KBM-7 (cell line): ENCODE measurements at places on chromosomes 6 and 20.

DNA sequence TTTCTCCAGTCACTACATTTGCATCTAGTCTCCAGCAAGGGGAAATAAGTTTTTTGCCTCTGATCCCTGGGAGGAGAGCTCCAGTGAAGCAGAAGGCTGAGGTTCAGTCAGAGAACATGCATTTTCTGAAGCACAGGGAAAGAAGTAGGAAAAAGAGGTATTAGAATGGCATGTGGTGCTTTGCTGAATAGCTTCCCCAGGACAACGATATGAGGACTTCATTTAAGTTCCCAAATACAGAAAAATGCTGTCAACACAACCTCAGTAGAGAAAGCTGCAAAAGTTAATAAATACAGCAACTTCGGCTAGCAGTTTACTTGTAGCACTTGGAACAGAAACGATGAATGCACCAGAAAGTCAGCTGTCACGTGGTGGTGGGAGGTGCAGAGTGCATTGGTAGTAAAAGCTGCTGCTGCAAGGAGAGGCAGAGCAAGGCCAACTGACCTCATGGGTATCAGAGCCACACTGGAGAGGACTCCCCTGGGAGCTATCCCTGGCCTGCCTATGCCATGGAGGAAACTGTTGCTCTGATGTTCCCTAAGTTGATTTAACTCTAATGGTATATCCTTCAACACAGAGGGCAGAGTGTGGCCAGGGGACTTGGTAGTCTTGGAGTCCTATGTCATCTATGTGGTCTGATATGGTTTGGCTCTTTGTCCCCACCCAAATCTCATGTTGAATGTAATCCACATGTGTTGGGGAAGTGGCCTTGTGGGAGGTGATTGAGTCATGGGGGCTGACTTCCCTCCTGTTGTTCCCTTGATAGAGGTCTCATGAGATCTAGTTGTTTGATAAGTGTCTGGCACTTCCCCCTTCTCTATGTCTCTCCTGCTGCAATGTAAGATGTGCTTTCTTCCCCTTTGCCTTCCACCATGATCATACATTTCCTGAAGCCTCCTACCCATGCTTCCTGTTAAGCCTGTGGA is 85.9 kb downstream of the ADTRP start:
- DNase-seq = peak; percentile 93

GRCh38 chr6:75991941-75992340 is 80.5 kb downstream of the IMPG1 start:
- DNase-seq = no peak

GRCh38 chr6:126701676-126702560 is 362.0 kb downstream of the CENPW start:
- peak; percentile 7 for DNase-seq

- no peak for DNase-seq
Observed at GRCh38 chr20:50126662-50127061, 13.7 kb upstream of the UBE2V1 start.

- no peak for DNase-seq
Observed at GRCh38 chr6:159532155-159532554, 160.9 kb downstream of the SOD2 start.

GRCh38 chr6:6975459-6976111 is 132.2 kb upstream of the RREB1 start:
- DNase-seq = peak; percentile 16

DNA sequence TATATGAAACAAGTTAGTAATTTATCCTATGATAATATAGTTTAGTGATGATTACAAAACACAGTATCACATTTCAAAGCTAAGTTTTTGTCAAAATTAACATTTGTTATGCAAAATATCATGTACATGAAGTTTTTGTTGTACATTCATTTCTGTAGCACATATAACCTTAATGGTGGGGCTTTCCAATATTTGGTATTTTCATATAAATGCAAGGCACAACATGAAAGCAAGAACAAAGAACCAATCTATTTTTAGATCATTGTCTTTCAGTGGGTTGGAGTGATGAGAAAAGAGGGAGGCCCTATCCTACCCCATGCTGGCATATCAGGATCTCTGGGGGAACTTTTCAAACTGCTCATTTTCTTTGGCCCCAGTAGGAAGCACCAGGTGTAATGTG is 53.4 kb downstream of the FAM83B start:
- DNase-seq = no peak

- DNase-seq = no peak
Observed at GRCh38 chr6:113860181-113860955, 3.2 kb downstream of the MARCKS start.

- no peak for DNase-seq
Observed at GRCh38 chr6:168782187-168782751, 341.3 kb downstream of the SMOC2 start.

- DNase-seq = no peak
Observed at GRCh38 chr6:164398647-164399046, 910.8 kb downstream of the C6orf118 start.

DNA sequence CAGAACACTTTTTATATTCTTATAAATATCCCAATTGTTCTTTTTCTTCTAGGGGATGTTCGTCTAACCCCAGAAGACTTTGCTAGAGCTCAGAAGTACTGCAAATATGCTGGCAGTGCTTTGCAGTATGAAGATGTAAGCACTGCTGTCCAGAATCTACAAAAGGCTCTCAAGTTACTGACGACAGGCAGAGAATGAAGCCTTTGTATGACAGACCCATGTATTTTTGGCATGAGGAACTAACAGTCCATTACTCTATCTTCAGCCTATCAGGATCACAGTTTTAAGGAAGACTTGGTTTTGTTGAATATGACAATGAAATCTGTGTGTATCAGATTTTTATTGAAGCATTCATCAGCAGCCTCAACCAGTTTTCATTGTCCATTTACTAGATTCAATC is 71.4 kb downstream of the VTA1 start:
- no peak for DNase-seq

GRCh38 chr6:154890874-154891273 is 104.2 kb upstream of the TIAM2 start:
- no peak for DNase-seq

DNA sequence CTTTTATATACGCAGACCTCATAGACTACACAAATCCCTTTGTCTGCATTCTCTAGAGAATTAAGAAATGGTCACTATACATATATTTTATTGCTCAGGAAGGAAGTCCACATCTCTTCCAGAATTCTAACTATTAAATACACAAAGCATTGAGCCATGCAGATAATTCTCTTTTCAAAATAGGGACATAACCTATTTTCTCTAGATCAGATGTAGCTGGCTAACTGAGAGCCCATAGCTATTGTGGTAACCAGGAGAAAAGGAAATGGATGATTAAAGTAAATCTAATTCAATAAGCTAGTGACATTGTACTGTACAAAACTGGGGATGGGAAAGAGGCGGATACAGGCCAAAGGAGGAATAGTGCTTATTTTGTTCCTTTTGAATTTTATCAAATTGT is 137.2 kb downstream of the BACH2 start:
- no peak for DNase-seq

DNA sequence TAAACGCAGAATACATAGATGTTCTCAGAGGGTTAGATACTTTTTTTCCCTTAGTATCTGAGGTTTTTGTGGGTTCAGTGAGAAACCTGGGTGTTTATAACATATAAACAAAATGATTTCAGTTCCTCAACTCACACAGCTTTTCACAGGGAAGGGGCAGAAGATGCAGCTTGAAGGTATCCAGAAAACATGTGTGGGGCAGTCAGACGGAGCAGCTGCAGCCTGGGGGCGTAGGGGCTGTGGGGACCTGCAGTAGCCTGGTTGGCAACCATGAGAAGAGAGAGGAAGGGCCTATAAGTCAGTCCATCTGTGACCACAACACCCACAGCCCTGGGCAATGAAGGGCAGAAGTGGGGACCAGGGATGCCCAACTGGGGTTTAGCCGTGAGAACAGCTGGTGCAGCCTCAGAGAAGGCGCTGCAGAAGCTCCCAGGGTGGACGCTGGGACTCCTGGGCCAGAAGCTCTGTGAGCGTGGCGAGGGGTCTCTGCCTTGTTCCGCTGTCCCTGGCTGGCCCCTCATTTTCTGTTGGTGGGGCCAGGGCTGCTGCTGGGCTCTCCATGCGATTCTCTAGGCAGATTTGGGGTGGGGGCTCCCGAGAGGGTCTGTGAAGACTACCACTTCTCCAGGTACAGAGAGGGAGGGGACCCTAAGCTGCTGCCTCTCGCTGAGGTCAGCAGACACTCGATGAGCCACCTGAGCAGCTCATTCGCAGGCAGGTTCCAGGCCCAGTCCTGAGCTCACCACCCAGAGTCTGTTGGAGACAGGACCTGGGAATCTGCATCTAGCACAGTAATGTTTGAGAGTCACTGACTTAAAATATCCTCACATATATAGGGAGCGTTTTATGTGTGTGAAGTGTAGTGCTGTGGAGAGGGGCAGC is 181.2 kb downstream of the ZDHHC14 start:
- no peak for DNase-seq

DNA sequence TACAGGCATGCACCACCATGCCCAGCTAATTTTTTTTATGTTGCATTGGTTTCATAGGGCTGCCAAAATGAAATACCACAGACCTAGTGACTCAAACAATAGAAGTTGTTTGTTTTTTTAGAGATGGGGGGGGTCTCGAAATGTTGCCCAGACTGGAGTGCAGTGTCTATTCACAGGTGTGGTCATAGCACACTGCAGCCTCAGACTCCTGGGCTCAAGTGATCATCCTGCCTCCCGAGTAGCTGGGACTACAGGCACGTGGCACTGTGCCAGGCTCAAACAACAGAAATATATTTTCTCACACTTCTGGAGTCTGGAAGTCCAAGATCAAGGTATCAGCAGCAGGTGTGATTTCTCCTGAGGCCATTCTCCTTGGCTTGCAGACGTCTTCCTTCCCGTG is 6.6 kb upstream of the SLC16A10 start:
- DNase-seq = no peak

DNA sequence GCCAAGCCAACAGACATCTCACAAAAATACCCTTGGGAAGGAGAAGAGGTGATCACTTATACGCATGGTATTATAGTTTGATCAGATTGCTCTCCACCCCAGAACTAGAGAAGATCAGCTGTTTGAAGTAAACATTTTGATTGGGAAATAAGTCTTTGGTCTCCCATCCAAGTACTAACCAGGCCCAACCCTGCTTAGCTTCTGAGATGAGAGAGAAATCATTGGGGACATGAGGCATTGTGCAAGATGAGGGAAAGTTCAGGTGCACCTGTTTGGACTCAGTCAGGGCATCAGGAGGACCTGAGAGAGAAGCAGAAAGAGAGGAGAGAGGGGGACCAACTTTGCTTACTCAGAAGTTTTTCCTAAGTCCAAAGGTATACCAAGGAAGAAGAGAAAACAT is 11.4 kb downstream of the RIPK1 start:
- no peak for DNase-seq

DNA sequence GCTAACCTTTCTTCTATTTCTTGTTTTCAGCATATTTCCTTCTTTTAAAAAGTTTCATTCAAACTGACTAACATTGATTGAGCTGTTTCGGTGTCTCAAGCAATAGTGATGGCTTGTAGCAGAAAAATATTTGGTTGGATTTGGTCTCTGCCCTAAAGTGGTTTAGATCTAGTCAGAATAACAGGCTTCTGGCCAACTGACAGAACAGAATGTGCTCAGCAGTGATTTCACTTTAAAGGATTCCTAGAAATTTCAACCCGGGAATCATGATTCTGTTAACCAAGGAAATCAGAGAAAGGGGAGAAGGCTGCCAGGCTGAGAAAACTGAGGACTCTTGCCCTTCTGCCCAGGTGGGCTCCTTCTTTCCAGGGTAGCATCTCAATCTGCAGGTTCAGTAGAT is 16.6 kb upstream of the GSTA1 start:
- DNase-seq = no peak

GRCh38 chr20:11035211-11035610 is 361.4 kb upstream of the JAG1 start:
- no peak for DNase-seq

DNA sequence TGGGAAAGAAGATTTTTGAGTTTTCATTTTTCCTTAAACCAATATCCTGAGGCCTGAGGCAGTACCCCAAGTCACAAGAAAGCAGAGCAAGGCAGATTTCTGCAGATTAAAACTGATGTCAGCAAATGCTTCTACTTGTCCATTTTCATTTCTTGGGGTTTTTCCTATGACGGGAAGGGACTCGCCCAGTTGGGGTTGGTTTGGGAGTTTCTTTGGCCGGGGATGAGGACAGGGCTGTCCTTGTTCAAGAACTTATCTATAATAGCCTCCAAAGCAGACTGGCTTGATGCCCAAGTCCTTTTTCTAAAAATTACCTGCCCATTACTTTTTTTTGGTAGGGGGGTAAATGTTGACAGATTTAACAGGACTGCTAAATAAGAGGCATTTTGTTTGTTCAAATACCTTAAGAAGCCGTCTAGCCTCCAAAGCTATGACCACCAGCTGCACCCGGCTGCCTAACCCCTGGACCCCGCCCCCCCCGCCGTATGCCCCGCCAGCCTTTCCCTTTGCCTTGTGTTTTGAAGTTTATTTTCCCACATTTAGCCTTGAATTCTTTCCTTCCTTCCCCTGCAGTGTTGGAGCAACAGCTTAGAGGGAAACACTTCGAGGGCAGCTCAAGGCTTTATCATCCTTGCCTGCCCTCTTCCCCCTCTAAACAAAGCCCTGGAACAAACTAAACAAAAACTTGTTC is 2.5 kb downstream of the KCNK5 start:
- no peak for DNase-seq

- peak; percentile 52 for DNase-seq
Observed at GRCh38 chr6:38876475-38876874, 161.4 kb downstream of the DNAH8 start.

- DNase-seq = no peak
Observed at GRCh38 chr6:131353106-131353505, 217.8 kb downstream of the AKAP7 start.

GRCh38 chr6:169841907-169842606 is 90.6 kb downstream of the ERMARD start:
- no peak for DNase-seq

DNA sequence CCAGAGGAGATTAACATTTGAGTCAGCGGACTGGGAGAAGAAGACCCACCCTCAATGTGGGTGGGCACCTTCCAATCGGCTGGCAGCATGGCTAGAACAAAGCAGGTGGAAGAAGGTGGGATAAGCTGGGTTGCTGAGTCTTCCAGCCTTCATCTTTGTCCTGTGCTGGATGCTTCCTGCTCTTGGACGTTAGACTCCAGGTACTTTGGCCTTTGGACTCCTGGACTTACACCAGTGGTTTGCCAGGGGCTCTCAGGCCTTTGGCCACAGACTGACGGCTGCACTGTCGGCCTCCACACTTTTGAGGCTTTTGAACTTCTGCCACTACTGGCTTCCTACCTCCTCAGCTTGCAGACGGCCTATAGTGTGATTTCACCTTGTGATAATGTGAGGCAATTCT is 50.8 kb downstream of the BCAS1 start:
- DNase-seq = no peak

DNA sequence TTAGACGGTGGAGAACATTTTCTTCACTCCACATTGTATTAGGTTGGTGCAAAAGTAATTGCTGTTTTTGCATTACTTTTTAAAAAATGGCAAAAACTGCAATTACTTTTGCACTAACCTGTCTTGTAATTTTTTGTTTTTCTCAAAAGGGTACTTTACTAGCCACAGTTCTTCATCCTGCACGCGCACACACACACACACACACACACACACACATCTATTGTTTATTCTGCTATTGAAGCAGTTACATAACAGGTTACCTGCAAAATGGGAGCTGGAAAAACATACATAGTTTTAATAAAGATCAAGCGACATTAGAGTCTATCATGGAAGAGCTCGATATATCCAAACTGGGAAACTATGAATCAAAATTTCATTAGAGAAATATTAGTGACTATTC is 235.2 kb downstream of the SIM1 start:
- peak; percentile 2 for DNase-seq

- DNase-seq = no peak
Observed at GRCh38 chr6:43904311-43905123, 134.5 kb downstream of the VEGFA start.
